Activated T-helper 17 cell treated with anti-CD3 and anti-CD28 coated beads, Interleukin-2, amount 50 U/mL, for 72 hours (primary cell): ENCODE measurements at places on chromosomes 11 and 22. TPM values are rescaled to one million over a fixed set of nuclear protein-coding genes. Genes with fewer than 3 reads are reported as not detected.
A peak's percentile ranks its signal among the peaks of the same experiment; 100 is the strongest.

TCN1 gene
- total RNA-seq = not detected

DNA sequence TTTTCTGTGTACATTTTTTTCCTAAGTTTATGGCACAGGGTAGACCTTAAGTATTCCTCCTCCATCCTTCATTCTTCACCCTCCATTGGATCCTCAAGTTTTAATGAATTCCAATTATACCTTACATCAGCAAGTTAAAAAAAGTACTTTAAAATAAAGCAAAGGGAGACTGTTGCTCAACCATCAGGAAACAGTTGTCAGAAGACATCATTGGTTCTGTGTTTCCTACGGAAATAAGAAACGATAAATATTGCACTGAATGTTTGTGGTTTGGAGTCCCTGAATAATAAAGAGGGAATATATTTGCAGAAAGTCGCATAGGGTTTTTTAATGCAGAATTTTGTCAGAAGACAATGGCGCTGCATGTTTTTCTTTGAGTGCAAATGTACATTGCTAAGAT, 28.1 kb upstream of the LDHA start:
- ATAC-seq = no peak

DNA sequence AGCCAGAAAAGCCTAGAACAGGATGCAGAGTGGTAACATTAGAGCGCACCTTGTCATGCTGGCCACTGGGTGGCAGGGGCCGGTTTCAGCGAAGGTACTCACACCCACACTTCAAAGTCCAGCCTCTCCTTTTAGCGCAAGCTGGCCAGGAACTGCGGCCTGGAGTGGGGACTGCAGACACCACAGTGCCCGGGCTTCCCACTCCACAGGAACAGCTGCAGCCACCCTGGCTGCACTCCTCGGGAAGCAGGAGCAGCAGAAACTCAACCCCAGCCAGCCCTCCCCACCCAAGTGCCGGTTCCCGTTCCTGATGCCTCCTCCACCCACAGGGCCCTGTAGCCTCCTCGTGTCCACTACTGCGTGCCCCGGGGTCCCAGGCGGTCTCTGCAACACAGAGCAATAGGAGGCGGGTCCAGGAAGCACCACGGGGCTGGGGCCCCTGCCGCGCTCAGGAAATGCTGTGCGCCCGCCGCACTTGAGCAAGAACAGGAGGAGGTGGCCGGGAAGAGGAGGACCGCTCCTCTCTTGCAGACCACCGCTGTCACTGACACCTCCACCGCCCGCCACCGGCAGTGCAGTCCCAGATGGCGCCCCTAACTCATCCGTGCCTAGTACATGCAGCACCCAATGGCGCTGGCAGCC, 2.2 kb downstream of the RFPL2 start:
- peak; percentile 49 for ATAC-seq

DNA sequence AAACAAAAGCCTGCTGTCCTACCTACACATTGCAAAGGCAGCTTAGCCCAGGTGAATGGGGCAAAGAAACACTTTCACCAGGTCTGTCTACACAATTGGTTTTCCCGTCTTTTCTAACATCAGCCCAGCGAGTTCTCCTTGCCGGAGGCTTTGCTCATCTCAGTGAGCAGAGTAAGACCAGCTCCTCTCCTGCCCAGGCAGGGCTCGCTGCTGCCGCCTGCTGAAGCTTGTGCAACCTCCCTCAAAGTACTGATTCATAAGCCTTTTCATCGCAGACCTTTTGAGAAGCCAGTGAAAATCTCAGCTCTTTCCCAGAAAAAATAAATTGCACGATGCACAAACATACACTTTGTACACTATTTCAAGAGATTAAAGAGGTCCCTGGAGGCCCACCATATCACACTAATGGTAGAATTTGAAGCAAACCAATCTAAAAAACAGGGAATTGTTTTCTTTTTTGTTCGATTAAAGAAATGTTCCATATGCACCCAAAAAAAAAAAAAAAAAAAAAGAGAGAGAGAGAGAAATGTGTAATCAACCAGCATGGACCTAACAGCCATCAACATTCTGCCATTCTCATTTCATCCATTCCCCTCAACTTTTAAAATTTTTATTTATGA, 328.1 kb upstream of the MPPED2 start:
- no peak for ATAC-seq

- peak; percentile 81 for ATAC-seq
Observed at GRCh38 chr11:7442588-7443215, 42.6 kb upstream of the OLFML1 start.

GRCh38 chr22:31141551-31141950, 1.2 kb upstream of the PLA2G3 start:
- ATAC-seq = no peak

DNA sequence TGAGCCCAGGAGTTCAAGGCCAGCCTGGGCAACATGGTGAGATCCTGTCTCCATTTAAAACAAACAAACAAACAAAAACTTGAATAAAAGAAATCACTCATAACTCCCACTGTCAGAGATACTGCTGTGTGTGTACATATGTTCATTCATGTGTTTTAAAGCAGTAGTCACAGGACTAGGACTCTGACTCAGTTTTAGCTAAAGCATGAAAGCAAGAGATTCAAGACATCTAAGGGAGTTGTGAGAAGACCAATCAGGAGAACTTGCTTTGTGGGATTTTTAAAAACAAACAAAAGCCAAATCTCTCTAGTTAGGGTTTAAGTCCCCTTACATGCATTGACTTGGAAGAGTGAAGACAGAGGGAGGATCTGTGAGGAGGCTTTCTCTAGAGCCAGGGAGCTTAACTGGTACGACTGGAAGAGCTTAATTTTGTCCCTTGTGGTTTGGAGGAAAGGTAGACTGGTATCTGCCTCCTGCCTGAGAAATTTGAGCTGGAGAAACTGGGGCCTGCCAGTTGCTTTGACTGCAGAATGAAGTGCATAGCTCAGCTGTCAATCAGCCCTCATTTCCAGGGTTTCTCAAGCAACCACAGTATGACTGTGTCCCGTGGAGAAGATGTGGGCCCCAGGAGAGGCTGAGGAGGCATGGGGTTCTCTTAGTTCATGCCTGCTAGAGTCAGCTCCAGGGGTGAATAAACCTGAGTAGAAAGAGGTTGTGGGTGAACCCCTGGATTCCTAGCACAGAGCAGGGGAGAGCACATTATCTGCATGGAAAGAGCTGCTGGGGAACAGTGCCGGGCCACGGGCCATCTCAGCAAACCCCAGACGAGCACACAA, 30.6 kb downstream of the EXPH5 start:
- no peak for ATAC-seq

DNA sequence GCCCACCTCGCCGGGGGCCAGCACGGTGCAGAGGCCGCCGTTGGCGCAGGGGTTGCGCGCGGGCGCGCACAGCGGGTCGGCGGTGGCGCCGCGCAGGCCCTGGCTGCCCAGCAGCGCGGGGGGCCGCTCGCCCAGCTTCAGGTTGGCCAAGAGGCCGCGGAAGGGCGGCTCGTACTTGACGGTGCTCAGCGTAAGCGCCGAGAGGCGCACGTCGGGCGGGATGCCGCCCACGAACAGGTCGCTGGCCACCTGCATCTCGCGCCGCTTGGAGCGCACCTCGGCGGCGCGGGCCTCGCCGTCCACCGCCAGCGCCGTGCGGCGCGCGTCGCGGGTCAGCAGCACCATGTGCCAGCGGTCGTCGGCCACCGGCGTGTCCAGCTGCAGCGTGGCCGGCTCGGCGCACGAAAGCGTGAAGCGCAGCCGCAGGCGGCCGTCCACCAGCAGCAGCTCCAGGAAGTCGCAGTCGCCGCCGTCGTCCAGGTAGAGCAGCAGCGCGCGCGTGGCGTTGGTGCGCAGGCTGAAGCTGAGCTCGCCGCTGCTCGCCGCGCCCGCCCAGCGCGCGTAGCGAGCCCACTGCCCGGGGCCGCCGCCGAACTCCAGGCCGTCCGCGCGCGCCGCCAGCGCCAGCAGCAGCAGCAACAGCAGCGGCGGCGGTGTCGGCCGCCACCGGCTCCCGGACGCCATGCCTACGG, 9.8 kb downstream of the NRXN2 start:
- peak; percentile 28 for ATAC-seq

DNA sequence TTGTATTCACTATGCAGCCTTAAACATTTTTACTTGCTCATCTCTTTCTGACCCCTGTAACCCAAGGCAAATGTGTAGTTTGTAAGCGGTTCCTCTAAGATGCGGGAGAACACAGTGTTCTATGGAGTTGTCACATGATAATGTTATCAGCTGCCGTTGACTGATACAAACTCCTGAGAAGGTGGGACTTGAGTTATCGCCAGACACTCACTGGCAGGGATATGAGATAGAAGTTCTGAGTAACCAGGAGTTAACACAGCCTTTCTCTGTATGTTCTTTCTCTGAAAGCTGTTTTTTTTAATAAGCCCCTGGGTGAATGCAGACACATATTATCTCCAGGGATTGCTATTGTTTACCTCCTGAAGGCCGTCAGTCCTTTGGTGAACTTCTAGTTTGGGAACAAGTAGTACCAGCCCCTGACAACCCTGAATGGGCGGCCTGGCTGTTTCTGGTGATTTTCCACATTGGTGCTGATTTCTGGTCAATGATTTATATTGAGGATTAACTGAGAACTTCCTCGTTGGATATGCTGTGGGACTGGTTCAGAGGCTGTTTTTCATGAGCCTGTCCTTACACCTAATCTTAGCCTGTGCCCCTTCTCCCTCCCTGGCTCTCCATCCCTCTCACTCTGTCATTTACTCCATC, 155.3 kb upstream of the RASSF10 start:
- ATAC-seq = no peak

VSIG2 gene
- total RNA-seq = not detected

DNA sequence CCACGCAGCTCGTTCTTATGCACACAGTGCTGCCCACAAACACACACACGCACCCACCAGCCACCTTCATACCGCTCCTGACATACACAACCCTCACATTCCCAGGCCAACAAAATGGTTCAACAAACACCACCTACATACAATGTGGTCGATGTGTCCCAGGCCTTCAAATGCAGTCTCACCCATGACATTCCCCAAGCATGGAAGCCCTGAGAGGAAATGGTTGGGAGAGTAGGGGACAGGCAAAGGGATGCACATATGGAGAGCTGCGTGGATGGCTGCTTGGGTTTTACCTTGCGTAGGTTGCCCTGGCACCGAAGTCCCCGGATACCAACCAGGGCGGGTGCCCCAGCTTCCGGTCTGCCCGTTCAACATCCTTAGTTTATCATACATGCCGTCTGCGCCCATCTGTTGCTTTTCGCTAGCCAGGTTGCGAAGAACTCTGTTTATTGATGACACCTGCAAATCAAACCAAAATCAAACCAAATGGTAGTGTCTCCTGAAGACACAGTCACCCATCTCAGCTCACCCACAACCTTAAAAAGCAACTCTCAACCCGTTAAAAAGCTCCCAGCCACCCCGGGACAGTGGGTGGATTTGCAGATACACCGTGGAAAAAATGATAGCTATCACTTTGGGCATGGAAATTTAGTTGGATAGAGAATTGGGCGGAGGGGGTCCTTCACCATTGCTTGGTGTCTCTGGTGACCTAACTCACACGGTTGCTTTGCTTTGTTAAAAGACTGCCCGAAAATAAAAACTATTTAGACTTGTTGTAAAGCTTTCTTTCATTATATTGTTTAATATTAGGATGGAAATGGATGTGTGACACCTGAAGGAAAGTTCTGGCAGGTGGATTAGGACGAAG, 10.5 kb downstream of the PAX6 start:
- no peak for ATAC-seq

OR4D5 gene
- not detected for total RNA-seq

DNA sequence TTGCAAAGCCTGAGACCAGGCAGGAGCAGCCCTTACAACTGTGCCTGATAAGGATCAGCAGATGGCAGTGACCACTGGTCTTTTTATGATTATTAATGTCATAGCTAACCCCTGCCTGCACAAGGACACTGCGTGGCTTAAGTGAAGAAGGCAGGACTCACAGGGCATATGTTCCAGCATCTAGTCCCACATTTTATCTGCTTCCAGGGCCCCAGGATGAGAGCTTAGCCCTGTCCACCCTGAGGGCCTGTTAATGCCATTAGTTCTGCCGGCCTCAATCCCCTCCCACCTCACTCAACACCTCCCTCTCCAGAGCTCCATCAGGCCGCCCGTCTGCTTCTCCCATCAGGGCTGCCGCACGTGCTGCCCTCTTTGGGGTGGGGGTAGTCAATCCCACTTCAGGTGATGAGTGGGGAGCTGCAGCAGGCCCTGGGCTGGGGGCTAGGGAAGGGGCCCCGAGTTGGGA, 33.1 kb upstream of the TSPAN18 start:
- no peak for ATAC-seq
